ENCODE measurements at places on chromosomes 1 and 21.

DNA sequence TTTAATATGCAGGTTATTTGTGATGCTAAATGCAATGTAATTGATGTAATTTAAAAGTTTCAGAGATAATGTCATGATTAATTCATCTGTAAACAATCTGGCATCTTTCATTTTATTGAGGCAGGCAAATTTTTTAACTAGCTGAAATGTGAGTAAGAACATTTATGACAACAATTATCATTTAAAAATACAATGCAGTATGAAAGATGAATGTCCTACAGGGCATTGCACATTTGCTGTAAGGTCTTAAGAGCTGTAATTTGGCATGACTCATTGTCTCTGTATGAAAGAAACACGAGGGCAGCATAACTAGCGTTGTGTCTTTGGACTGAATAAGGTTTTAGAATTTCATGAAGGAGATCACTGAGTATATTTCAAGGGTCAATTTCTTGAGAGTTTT, 642.8 kb downstream of the PLA2G4A start:
- DNase-seq, result no peak

- DNase-seq, result no peak
Measured at GRCh38 chr21:42746593-42747275, 93.3 kb downstream of the PDE9A start.

DNA sequence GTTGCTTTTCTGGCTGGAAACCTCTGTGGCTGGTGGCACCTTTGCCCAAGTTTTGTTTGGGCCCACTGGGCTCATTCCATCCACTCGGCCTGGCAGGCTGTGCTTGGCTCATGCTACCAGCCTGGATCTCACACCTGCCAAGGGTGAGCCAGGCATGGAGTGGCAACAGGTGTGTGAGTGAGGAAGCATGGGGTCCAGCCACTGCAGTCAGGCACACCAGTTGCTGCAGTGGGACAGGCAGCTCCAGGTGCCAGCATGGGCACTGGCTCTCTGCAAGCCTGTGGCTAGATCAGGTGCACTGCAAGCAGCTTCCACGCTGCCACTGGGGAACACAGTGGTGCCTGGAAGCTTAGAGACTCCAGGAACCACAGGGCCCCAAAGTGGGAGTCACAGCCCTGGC, 57.0 kb downstream of the NUP210L start:
- no peak for DNase-seq

GRCh38 chr21:42684109-42684916, 30.9 kb downstream of the PDE9A start:
- DNase-seq, result no peak

GRCh38 chr1:145849356-145850160, 4.1 kb downstream of the NUDT17 start:
- DNase-seq, result peak; percentile 69

DNA sequence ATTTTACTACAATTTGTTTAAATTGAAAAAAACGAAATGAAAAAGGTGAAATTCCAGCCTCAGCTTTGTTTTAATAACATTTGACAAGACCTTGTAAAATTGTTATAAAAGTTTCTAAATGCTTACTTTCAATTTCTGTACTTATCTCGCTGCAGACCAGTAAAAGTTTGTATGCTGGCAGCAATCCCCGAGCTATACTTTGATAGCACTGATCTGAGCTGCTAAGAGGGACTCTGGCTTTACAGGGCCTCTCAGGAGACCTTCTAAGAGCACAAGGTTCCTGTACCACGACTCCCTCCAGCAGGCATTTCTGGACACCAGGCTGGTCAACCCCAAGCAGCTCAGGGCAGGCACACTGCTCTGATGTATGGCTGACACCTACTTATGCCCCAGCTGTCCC, 13.1 kb downstream of the STMN1 start:
- no peak for DNase-seq

DNA sequence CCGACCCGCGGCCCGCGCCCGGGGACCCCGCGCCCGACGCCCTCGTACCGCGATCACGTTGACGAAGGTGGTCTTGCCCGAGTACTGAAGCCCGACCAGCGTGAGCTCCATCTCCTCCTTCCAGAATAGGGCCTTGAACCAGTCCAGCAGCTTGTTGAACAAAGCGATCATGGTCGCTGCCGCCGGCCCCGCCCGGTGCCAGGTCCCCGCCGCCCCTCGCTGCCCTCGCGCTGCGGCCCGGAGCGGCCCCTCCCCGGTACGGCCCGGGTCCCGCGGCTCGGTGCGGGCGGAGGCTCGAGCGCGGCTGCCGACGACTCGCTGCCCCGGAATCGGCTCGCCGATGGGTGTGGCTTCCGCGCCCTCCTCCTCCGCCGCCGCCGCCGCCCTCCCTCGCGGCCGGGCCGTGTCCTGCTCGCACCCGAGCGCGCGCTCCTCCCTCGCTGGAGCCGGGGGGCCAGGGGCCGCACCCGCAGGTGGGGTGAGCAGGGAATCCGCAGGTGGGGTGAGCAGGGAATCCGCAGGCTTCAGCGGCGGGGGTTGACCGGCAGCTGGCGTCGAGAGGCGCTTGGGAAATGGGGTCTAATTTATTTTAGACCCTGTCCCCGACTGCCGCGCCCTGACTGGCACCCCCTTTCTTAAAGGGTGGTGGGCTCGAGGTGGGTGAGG, at the start of gene ARL8A:
ARL8A (minus strand) TSS at position 336 of the 666 bp plus-strand sequence; CDS start at position 171, 165 bp downstream.
- DNase-seq, result peak; percentile 92

DNA sequence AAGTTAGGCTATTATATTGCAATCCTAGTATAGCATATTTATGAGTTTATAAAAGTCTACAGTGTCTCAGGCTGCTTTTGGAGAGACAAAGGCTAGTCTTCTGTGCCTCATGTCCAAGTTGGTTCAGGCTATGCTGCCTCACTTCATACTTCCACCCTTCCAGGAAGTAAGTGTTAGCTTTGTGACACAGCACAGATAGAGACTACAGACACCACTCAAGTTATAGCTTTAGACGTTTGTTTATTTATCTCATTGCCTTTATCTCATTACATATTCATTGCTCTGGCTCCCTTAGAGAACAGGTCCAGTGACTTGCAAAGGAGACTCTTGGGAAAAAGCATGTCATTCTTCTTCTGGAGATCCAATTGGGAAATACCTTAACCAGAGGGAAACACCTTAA, 22.6 kb upstream of the GBP4 start:
- DNase-seq, result no peak

DNA sequence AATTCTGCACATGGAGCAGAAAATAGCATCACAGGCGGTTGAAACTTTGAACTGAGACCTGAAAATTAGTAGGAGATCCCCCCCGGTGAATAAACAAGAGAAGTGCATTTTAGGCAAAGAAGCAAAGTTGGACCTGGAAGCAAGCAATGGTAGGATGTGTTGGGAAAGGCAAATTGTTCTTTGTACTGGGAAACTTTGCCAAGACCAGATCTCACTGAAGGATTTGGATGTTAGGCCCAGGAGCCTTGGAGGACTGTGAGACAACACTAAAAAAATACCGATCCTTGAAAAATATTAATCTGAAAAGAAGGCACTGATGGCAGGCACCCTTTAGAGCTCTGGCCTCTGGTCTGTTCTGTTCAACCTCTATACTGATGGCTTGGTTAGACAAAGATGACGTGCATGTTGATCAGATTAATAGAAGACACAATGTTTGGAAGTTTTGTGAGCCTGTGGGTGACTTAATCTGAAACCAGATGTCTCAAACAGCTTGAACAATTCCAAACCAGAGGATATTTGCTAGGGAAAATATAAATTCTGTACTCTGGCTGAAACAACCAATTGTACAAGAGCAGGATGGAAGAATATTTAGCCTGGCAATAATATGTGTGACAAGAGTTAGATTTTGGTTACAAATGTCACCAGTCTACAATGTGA, 108.4 kb downstream of the ROR1 start:
- DNase-seq, result no peak

- DNase-seq, result no peak
Measured at GRCh38 chr1:165837838-165838364, 10.5 kb downstream of the UCK2 start.

GRCh38 chr1:162023547-162024501, at the start of gene OLFML2B:
TSS of gene OLFML2B (minus strand) at chr1:162023869. CDS start at chr1:162023430, 439 bp downstream.
- DNase-seq, result peak; percentile 89

DNA sequence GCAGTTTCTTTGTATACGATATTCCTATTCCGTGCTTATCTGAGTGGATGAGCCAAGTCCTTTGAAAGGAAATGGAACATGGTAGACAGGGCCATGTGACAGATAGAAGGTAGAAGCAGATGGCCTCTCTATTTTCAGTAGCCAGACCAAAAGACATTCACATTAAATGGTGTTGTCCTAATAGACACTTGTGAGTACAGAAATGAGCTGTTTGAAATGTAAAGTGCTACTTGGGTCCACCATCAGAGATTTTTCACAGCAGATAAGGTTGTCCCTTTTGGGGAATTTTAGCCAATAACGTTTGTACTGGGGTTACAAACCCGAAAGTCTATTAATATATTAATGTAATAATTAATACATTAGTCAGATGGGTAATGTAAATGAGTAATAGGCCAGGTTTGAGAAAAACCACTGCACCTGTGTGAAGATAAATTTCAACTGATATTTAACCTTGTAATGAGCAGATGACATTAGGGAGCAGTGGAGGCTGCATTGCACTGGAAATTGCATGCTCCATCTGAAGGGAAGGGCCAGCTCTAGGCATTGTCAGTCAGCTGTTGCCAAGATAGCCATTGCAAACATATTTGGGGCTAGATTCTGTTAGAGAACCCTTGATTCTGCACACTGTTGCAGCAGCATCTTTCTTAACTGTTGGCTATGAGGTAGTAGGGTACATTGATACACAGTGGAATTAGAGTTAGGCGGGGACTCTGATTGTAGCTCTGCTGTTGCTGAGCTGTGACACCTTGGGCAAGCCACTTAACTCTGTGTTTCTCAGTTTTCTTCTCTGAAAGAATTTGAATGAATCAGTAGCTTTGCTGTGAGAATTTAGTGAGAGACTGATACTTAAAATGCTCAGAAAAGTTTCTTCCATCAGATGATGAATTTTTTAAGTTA, 43.8 kb downstream of the FGGY start:
- no peak for DNase-seq

GRCh38 chr1:116359060-116359830, 13.8 kb upstream of the ATP1A1 start:
- no peak for DNase-seq

GRCh38 chr1:62688687-62689085, 500 bp upstream of the DOCK7 start:
- no peak for DNase-seq

DNA sequence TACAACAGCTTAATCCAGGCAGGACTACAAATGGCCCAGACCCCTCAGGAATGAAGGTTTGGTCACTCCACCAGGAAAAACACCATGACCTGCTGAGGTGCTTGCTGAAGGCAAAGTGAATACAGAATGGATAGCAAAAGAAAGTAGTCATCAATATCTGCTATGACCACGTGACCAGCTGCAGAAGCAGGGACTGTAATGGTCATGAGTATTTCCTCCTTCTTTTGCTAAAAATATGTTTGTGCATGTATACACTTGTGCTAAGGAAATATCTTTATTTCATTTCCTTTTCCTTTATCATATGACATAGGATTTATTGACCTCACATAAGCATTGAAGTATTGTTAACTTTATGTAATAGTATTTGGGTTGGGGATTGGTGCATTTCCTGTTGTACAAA, 26.4 kb upstream of the GOLT1A start:
- DNase-seq, result no peak

GRCh38 chr1:1308756-1309250, 406 bp downstream of the PUSL1 start:
- DNase-seq, result no peak

- DNase-seq, result peak; percentile 8
Measured at GRCh38 chr1:202890392-202890791, 1.4 kb upstream of the RABIF start.

DNA sequence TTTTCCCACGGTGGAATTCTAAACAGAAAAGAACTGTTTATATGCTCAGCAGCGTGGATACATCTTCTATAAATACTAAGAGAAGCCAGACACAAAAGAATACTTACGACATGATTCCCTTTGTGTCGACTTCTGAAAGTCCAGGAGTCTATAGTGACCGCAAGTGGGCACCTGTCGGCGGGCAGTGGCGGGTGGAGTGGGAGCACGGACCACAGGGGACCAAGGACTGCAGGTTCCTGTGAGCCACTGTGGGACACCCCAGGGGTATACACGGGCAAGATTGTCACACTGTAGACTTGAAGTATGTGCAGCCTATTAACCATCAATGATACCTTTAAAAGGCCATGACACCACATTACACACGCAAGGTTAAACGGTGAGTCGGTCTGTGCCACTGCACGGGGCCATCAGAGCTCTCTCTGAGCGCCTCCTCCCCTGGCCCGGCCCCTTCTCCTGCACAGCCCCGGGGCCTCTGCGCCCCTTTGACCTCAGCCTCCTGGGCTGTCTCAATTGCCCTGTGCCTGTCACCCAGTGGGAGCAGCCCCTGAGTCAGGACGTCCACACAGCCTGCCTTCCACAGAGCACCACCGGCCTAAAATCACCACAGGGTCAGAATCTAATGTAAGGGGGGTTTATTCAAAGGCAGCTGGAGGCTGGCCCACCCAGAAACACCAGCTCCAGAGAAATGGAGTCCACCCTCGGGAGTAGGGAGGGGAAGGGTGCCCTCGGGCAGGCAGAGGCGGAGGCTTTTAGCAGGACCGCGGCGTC, 90.0 kb upstream of the COL6A1 start:
- no peak for DNase-seq

DNA sequence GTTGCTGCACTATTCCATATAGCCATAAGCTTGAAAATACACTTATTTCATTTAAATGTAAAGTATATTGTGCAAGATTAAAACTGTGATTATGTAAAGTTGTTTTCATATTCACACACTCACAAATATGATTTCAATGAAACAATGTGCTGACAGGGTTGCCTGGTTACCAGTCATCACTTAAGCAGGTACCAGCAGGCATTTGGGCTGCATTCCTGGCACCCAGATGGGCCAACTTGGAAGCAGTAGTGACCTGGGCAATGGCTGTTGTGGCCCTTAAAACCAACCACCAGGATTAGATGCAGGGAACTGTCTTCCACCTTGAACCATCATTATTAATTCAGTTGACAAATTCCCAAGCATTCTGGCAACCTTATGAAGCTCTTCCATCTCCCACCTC, 45.0 kb upstream of the RASAL2 start:
- no peak for DNase-seq

DNA sequence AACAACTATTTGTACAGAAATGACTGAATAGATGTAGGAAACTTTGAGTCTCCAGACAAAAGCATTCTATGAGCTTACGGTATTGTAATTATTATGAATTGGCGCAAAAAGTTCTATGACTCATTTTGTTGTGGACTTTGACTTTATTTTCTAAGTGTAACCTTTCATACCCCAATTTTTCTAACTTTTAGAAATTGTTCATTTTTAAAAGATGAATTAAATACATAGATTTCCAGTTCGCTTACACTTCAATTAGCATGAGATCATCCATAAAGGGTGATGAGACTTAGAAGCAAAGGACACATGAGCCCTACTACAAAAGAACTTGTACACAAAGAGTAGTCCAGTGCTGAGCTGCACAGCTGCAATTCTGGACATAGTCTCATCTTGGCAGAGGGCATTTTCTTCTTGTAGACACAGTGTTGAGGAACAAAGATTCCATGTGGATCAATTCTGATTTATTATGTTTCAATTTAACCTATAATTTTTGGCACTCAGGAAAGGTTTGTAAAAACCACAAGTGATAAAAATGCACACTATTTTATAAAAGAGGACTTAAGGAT, 431.1 kb downstream of the LRRIQ3 start:
- DNase-seq, result no peak
